ENCODE measurements at places on chromosomes 16 and 17.

DNA sequence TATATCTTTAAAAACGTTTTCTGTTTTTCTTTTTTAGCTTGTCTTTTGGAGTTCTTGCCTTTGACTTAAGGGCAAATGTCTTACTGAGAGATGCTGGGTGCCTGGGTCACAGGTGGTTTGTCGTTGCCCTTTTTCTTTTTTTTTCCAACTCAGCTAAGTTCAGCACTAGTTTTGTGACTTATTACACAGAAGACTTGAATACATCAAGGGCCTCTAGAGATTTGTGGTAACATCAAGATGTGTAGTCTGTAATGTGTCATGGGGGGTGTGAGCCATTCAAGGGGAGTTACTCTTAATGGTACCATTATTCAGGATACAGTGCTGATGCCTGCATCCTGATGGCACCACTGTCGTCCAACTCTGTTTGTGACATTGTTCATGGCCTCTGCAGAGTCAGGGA is 95.1 kb downstream of the PRKCA start:
- no peak overlapping the region for H3K4me3 ChIP-seq
- no peak overlapping the region for H3K27ac ChIP-seq
- no peak for DNase-seq
- H3K4me1 ChIP-seq: no peaks in the 10 kb centered on the region
- no peaks in the 10 kb centered on the region for H3K27me3 ChIP-seq

GRCh38 chr17:2055292-2056205 is 646 bp downstream of the HIC1 start:
- peak overlapping the region; percentile 60 for H3K4me3 ChIP-seq
- H3K27me3 ChIP-seq: no peaks in the 10 kb centered on the region
- peak overlapping the region; percentile 65 for H3K27ac ChIP-seq
- DNase-seq: no peak
- H3K36me3 ChIP-seq: no peaks in the 10 kb centered on the region

GRCh38 chr17:2111691-2112090 is 56.8 kb downstream of the HIC1 start:
- DNase-seq: no peak
- H3K27ac ChIP-seq: no peak overlapping the region
- H3K4me3 ChIP-seq: no peak overlapping the region
- no peaks in the 10 kb centered on the region for H3K36me3 ChIP-seq
- H3K27me3 ChIP-seq: no peaks in the 10 kb centered on the region

- no peak for DNase-seq
- no peak overlapping the region for H3K4me3 ChIP-seq
- H3K4me1 ChIP-seq: peaks cover 9% of the 10 kb centered on the region
Measured at GRCh38 chr17:8563981-8564602, 66.4 kb downstream of the MYH10 start.

GRCh38 chr16:87550495-87550961 is 51.8 kb upstream of the JPH3 start:
- no peak overlapping the region for H3K4me3 ChIP-seq
- no peak for DNase-seq
- no peaks in the 10 kb centered on the region for H3K4me1 ChIP-seq
- no peaks in the 10 kb centered on the region for H3K27me3 ChIP-seq
- H3K27ac ChIP-seq: no peak overlapping the region

GRCh38 chr17:30517786-30518185 is 40.6 kb downstream of the GOSR1 start:
- no peak for DNase-seq
- H3K36me3 ChIP-seq: peaks cover 13% of the 10 kb centered on the region
- no peak overlapping the region for H3K4me3 ChIP-seq
- H3K27ac ChIP-seq: no peak overlapping the region

DNA sequence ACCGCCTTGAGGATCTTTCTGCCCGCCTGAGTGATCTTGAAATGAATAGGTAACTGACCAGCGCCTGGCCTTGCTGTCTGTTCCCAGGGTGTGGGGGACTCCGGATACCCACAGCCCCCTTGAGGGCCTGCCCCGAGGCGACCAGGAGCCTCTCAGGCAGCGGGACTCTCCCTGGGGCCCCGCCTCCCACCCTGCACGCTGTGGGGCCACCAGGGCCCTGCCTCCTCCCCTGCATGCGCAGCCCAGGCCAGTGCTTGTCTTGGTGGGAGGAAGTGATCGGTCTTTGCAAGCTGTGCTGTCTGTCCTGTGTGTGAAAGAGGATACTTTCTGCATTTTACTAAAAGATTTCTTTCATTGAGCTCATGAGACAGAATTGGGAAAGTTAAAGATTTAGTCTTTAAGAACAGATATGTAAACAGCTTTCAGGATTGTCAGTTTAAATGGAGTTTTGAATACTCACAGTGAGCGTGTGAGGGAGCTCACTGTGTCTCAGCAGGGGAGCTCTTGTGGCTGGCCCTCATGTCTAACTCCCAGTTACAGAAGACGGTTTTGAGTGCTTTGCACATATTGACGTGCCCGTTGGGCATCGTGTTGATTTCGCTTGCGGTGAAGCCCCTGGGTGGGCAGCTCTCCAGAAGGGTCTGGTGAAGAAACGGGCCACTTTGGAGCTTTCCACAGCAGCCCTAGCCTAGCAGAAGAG is 36.1 kb upstream of the CAPN15 start:
- no peaks in the 10 kb centered on the region for H3K4me1 ChIP-seq
- H3K27me3 ChIP-seq: no peaks in the 10 kb centered on the region
- H3K27ac ChIP-seq: no peak overlapping the region
- no peak overlapping the region for H3K4me3 ChIP-seq

GRCh38 chr16:73196670-73197069 is 148.7 kb upstream of the ZFHX3 start:
- H3K4me1 ChIP-seq: no peaks in the 10 kb centered on the region
- no peaks in the 10 kb centered on the region for H3K36me3 ChIP-seq
- no peaks in the 10 kb centered on the region for H3K27me3 ChIP-seq
- no peak overlapping the region for H3K27ac ChIP-seq

GRCh38 chr16:1982013-1982433 is 754 bp upstream of the NOXO1 start:
- no peak overlapping the region for H3K27ac ChIP-seq
- no peak for DNase-seq
- H3K36me3 ChIP-seq: peaks cover 38% of the 10 kb centered on the region
- peaks cover 49% of the 10 kb centered on the region for H3K27me3 ChIP-seq
- H3K4me3 ChIP-seq: no peak overlapping the region

GRCh38 chr16:77393955-77394354 is 40.9 kb downstream of the ADAMTS18 start:
- H3K27ac ChIP-seq: no peak overlapping the region
- DNase-seq: no peak
- no peaks in the 10 kb centered on the region for H3K4me1 ChIP-seq
- H3K36me3 ChIP-seq: no peaks in the 10 kb centered on the region
- H3K27me3 ChIP-seq: no peaks in the 10 kb centered on the region
- H3K4me3 ChIP-seq: no peak overlapping the region

- DNase-seq: peak; percentile 9
- no peaks in the 10 kb centered on the region for H3K27me3 ChIP-seq
- H3K4me1 ChIP-seq: peaks cover 19% of the 10 kb centered on the region
- H3K4me3 ChIP-seq: no peak overlapping the region
- peaks cover 61% of the 10 kb centered on the region for H3K36me3 ChIP-seq
Measured at GRCh38 chr16:11836650-11837244, 14.6 kb downstream of the RSL1D1 start.

DNA sequence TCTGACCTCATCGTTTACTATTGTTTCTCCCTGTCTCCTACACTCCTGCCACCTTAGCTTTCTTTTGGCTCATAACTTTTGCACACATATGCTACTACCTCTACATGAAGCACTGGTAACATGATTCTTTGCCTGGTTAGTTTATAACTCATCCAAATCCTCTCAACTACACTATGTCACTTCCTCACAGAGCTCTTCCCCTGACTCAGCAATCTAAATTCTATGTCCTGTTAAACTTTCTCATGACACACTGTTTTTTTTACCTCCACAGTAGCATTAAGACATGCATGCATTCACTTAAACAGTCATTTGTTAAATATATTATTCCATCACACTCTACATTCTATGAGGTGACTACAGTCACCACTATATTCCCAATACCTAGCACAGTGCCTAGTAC is 19.7 kb downstream of the APPBP2 start:
- no peaks in the 10 kb centered on the region for H3K27me3 ChIP-seq
- H3K4me1 ChIP-seq: peaks cover 27% of the 10 kb centered on the region
- H3K27ac ChIP-seq: no peak overlapping the region
- H3K4me3 ChIP-seq: no peak overlapping the region

GRCh38 chr16:89779231-89779908 is 37.1 kb downstream of the FANCA start:
- H3K36me3 ChIP-seq: no peaks in the 10 kb centered on the region
- H3K27me3 ChIP-seq: no peaks in the 10 kb centered on the region
- no peak overlapping the region for H3K27ac ChIP-seq
- H3K4me3 ChIP-seq: no peak overlapping the region
- no peaks in the 10 kb centered on the region for H3K4me1 ChIP-seq

DNA sequence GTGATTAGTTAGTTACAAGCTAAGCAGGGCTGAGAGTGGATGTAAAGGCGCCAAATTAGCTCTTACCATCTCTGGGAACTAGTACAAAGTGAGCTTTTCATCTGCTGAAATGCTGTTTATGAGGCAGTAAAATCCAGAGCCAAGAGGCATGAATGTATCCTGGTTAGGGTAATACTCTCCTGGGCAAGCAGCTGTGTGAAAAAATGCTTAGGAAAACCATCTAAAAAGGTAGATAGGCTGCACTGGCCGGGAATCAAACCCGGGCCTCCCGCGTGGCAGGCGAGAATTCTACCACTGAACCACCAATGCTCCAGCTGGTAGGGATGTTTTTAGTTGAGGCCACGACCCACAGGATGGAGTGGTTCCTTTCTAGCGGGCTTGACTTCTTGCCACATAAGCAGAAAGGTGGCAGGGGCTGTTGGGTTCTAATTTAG is 23.0 kb downstream of the VAC14 start:
- H3K27ac ChIP-seq: no peak overlapping the region
- no peaks in the 10 kb centered on the region for H3K27me3 ChIP-seq
- DNase-seq: no peak
- H3K4me1 ChIP-seq: no peaks in the 10 kb centered on the region
- peaks cover 47% of the 10 kb centered on the region for H3K36me3 ChIP-seq

DNA sequence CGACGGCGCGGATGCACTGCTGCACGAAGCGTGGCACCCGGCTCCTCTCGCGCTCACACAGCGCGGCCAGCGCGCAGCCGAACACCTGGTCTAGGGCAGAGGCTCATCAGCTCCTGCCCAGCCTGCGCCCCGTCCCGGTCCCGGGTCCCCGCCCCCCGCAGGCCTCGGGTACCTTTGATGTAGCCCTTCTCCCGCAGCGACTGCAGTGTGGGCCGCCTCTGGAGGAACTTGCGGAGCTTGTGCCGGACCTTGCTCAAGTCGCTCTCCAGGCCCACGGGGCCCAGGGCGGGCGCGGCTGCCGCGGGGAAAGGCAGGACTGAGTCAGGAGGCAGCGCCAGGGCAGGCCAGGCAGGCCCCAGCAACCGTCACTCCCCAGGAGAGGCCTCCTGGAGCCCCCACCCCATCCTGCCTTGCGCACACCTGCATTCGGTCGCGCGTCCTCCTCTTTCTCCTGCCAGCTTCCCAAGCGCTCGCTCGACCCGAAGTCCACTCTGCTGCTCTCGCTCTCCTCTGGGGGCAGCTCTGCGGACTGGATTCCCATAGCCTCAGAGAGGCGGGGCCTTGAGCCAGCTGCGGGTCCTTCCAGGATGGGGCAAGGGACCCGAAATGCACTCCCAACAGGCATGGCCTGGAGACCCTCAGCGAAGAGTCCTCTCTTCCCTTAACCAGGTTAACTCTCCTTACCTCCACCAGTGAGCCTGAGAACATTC is 36.0 kb downstream of the ARHGAP27 start:
- no peak for DNase-seq
- peaks cover 5% of the 10 kb centered on the region for H3K27me3 ChIP-seq
- H3K4me3 ChIP-seq: no peak overlapping the region
- no peak overlapping the region for H3K27ac ChIP-seq
- H3K4me1 ChIP-seq: no peaks in the 10 kb centered on the region
- no peaks in the 10 kb centered on the region for H3K36me3 ChIP-seq

- no peaks in the 10 kb centered on the region for H3K36me3 ChIP-seq
- no peaks in the 10 kb centered on the region for H3K27me3 ChIP-seq
- peak overlapping the region; percentile 98 for H3K27ac ChIP-seq
- peak overlapping the region; percentile 97 for H3K4me3 ChIP-seq
- no peaks in the 10 kb centered on the region for H3K4me1 ChIP-seq
- peak; percentile 72 for DNase-seq
Measured at GRCh38 chr17:36544044-36544306, 744 bp upstream of the GGNBP2 start.

DNA sequence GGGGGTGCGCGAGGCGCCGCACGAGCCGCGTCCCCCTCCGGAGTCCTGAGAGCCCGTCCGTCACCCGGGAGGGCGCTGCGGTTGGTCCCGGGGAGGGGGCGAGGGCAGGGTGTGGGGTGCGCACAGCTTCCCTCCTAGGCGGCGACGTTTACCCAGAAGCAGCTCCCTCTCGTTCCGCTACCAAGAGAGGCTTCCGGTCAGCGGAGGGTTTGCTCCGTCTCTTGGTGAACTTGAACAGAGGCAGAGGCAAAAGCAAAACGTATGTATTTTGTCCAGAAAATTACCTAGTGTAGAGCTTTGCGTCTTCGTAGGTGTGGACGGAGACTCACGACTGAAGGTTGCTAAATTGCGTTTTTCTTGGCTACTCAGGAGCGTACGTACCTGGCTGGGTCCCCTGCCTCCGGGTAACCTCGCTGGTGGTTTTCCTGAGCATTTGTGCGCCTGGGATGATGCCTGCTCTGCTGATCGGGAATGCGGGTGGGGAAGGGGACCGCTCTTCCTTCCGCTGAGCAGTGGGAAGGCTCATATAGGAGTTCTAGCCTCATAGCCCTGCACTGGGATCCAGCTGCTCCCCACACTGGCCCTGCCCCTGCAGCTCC is 833 bp downstream of the WSCD1 start:
- H3K36me3 ChIP-seq: no peaks in the 10 kb centered on the region
- peak overlapping the region; percentile 87 for H3K4me3 ChIP-seq
- no peak for DNase-seq
- H3K4me1 ChIP-seq: no peaks in the 10 kb centered on the region
- peak overlapping the region; percentile 42 for H3K27ac ChIP-seq

GRCh38 chr17:64455993-64456885 is 7.3 kb downstream of the MILR1 start:
- DNase-seq: no peak
- no peak overlapping the region for H3K27ac ChIP-seq
- no peaks in the 10 kb centered on the region for H3K36me3 ChIP-seq
- no peaks in the 10 kb centered on the region for H3K27me3 ChIP-seq

DNA sequence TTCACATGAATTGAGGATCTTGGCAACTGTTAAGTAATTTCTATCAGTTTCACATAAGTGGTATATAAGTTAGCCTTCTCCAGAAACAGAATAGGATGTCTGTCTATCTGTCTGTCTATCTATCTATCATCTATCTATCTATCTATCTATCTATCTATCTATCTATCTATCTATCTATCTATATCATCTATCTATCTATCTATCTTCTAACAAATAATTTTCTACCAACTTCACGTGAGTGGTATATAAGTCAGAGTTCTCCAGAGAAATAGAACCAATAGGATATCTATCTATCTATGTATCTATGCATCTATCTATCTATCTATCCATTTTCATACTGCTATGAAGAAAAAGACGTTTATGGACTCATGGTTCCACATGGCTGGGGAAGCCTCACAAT is 11.4 kb upstream of the SPACA3 start:
- no peaks in the 10 kb centered on the region for H3K36me3 ChIP-seq
- no peaks in the 10 kb centered on the region for H3K4me1 ChIP-seq

- peaks cover 23% of the 10 kb centered on the region for H3K36me3 ChIP-seq
- H3K4me3 ChIP-seq: no peak overlapping the region
- no peak for DNase-seq
Measured at GRCh38 chr17:61997664-61998063, 67.4 kb downstream of the MED13 start.

Data from tibial artery (tissue), 4 donors.